ENCODE measurements at places on chromosomes 12 and 14.

GRCh38 chr14:50666772-50667683 lies 1.1 kb downstream of the SAV1 start:
- no peak for DNase-seq

DNA sequence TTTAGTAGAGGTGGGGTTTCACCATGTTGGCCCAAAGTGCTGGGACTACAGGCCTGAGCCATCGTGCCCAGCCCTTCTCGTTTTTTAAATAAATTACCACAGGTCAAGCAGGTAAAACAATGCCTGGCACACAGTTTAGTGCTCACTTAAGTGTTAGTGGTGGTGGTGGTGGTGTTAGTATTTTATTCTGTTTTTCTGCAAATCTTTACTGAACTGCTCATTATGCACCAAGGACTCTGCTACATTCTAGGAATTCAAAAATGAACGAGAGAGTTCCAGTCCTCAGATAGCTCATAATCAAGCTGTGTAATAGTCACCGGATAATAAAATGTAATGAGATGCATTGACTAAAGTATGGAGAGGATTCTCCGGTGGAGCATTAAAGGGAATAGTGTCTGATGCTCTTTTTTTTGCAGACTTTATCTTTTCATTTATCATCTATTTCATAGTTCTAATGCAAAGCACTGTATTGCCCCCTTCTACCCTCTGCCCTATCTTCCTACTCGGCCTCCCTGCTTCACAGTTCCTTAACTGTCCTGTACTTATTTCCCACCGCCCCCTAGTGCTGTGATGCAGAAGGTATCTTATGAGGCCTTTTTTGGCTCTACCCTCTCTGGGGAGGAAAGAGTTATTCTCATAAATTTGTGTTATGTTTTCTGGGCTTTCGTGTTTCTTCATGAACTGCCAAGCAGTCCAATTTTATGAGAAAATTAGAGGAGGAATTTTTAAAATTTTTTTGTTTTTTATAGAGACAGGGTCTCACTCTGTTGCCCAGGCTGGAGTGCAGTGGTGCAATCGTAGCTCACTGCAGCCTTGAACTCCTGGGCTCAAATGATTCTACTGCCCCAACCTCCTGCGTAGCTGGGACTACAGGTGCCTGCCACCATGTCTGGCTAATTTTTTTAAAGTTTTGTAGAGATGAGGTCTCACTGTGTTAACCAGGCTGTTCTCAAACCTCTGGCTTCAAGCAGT lies 1.0 kb downstream of the ITFG2 start:
- DNase-seq = no peak

DNA sequence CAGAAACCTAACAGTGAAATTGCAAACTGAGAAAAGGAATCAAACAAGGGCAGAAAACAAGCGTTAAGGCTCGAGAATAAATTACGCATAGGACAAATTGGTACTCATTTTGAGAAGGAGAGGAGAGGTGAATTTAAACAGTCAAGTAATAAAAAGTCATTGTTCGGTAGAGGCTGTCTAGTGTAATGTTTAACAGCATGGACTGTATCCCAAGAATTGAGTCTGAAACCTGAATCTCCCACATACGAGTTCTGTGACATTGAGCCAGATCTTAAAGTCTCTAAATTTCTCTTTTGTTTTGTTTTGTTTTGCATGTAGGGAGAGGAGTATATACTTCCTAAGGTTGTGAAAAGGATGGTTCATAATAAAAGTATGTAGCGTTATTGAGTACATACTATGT lies 216.5 kb upstream of the BTG1 start:
- DNase-seq = no peak

DNA sequence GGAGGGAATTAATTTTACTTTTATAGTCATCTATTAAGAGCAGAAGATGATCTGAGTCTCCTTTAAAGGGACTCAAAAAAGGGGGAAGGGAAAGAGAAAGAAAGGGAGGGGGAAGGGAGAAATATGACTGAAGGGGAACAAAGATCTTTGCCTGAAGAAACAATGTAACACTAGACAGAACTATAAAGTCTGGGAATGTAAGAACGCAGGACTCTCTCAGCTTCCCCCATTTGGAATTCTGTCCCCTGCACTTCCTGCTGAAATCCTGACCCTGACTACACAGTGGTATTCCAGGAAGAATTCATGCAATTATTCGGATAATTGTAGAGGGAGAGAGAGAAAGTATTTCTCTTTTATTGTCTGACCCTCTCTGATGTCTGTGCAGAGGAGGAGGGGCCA lies 8.6 kb upstream of the HOXC11 start:
- no peak for DNase-seq

- DNase-seq = no peak
Observed at GRCh38 chr14:67674139-67674479, 323 bp downstream of the VTI1B start.

- DNase-seq = no peak
Observed at GRCh38 chr12:23758608-23759007, 190.9 kb downstream of the SOX5 start.

- DNase-seq = peak; percentile 15
Observed at GRCh38 chr12:91109148-91109564, 2.1 kb downstream of the LUM start.

- DNase-seq = no peak
Observed at GRCh38 chr12:109981311-109981710, 14.9 kb downstream of the GIT2 start.

DNA sequence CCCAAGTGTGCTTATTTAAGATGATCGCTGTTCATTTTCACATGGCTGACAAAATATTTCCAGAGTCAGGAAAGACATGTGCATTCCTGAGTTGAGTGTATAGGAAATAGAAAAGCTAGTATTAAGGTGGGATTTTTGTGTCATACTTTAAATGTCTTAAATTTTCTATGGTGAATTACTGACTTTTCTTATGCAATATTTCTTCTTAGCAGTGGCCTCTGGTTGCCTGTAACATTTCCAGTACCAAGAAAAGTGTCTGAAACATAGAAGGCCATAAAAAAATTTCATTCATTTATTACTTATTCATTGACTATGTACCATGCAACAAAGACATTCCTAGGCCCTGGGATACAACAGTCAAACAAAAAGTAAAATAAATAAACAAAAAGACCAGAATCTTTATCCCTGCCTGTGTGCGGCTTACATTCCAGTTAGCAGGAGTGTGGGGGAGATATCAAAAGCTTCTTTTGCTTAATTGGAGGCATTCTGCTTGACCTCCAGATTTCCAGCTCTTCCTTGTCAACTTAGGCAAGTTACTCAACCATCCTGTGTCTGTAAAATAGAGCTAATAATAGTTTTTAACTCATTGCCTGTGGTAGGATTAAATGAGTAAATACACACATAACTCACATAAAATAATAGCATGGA lies 216.3 kb upstream of the FLRT2 start:
- no peak for DNase-seq

GRCh38 chr14:24734917-24735500 lies 101.0 kb upstream of the GZMB start:
- no peak for DNase-seq

- no peak for DNase-seq
Observed at GRCh38 chr12:67593461-67594330, 54.8 kb upstream of the DYRK2 start.

GRCh38 chr12:124737040-124737419 lies 126.6 kb downstream of the SCARB1 start:
- DNase-seq = no peak

DNA sequence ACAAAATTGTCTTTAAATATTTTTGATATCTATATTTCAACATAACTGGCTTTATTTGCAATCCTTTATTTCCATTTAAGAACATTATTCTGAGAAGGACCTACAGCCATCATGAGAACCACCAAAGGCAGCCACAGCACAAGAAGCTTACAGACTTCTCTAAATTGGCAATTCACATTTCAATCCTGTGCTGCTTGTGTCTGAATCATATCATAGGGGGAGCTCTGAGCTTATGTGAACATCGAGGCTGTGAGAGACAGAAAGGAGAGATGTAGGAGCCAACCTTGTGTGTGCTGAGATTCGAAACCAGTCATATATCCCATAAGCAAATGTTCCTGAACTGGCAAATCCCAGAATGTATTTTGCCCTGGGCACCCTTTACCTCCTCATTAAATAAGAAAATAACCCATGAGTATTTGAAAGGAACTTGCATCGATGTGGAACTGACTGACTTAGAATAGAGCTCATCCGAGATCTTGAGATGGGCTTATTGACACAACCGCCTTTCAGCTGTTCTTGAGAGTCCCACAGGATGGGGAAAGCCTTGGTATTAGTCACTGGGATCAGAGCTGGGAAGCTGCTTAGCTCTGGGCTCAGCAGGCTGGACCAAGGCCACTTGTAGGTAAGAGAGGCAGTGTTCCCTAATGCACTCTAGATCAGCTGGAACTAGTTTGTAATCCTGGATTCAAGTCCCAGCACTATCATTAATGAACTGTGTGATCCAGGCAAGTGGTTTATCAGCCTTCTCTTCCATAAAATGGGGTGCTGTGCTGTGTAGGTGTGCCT lies 329.8 kb downstream of the CACNA1C start:
- DNase-seq = no peak

DNA sequence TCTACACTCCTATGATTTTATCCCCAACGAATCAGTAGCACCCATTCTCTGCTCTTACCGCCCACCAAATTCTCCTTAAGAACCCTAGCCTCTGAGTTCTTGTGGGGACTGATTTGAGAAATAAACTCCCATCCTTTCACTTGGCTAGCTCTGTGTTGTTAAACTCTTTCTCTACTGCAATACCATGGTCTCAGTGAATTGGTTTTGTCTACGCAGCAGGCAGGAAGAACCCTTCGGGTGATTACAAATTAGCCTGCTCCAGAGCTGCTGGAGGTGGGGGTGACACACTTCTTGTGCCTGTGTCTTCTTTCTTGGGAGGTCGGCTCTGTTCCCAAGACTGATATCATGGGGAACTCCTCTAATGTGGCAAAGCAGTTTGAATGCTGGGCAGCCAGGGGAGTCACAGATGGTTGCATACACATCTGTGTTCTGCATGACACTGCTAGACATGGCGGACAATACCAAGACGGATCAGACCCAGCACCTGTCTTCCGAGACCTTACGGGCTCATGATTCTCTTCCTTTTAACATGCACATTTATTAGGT lies 1.6 kb upstream of the C1S start:
- DNase-seq = no peak

DNA sequence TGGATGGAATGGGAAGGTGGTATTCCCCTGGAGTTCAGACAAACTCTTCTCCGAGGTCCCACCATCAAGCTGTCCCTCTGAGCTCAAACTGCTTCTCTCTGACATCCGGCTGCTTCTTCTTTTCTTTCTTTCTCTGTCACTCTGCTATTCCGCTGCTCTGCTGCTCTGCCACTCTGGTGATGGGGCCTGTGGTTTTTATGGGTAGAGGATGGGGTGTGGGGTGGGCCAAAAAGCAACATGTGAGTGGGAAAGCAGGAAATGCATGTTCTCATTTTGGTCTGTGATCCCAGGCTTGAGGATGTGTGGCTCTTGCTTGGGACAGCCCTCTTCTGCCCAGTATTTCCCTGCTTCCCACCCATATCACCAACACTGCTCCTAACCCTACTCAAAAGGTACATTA lies 30.6 kb downstream of the CLECL1 start:
- no peak for DNase-seq

- no peak for DNase-seq
Observed at GRCh38 chr12:102425109-102426039, 55.0 kb downstream of the IGF1 start.

DNA sequence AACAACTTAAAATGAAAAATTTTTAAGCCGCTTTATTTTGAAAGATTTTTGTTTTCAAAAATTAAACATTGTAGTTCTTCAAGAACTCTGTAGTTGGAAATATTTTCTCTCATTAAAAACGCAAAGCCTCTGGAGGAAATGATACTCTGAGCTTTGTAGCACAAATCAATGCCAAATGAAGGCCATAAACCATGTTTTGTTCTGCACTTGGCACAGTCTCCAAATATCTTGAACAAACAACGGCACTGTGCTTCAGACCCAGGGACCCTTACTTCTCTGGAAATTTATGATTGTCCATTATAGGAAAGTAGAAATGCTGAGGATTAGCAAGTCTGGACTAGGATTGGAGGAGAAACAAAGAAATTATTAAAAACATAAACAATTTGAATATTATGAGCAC lies 160.8 kb upstream of the BMP4 start:
- DNase-seq = no peak

GRCh38 chr12:105064564-105065178 lies 19.6 kb downstream of the ALDH1L2 start:
- DNase-seq = no peak

DNA sequence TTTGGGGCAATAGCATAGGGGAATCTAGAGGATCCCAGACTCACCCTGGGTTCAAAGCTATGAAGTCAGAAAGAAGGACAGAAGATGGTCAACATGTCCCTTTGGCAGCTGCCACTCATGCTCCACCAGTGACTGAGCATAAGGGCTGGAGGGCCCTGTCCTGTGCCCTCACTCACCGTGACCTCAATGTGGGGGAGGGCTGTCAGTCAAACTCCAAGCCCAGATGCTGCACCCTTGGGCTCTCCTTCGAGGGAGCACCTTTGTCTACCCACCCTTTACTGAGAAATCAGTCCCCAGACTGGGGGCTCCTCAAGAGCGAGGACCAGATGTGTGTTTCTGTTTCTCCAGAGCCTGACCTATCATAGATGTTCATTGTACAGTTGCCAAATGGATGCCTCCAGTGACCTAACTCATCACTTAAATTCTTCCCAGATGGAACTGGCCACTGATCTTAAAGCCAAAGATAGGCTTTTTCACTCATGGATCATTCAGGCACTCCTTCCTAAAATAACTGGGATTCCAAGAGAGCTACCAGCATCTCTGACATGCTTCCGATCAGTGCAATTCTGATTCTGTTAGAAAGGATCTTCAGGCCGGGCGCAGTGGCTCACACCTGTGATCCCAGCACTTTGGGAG lies 27.2 kb upstream of the VSX2 start:
- no peak for DNase-seq

DNA sequence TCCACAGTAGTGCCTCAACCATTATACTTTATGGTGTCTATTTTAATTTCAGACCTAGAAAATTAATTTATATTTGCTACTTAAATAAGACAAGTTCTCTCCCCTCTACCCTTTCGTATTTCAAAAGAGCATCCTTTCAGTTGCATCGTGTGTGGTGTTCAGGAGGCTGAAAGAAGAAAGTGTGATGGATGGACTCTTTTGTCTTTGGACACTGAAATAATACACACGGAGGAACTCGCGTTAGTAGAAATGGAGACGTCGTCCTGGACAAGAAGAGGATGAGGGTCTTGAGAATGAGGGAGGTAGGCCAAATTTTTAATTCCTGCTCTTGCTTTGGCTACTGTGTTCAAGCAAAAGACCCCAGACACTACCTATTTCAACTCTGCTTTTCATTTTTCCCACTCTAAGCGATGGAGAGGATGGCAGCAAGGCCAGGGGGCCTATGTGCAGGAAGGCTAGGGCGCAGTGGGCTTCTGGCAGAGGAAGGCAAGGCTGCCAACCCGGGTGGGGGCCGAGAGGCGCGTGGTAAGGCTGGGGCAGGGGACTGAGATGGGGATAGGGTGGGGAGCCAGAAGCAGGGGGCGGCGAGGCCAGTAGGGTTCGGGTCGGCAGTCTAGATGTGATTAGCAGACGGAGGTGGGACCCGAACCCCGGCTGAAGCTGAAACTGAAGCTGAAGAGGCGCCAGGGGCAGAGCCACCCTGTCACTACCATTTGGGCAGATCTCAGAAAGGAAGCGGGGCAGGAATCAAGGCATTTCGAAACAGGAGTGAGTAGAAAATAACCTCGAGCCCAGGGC lies 722 bp downstream of the TMED8 start:
- no peak for DNase-seq
